ENCODE measurements at places on chromosomes 4 and X. TPM values are rescaled to one million over a fixed set of nuclear protein-coding genes. Genes with fewer than 3 reads are reported as not detected.

DNA sequence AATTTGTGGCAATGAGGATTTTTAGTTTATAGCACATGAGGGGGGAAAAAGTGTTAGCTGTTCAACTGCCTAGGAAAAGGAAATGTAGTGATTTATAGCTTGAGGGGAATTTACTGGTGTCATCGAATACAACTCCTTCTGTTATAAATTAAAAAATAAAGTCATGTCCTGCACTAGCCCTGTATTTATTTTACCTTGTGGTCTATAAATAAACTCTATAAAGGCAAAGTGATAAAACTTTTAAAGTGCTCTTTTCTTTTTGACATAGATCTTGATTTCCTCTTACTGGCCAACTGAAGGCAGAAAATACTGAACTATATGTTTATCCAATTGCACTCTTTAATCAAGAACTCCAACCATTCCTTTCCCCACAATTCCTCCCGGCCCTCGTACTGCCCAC is 672.1 kb upstream of the SLIT2 start:
- H3K27me3 ChIP-seq, result no peaks in the 10 kb centered on the region
- peaks cover 9% of the 10 kb centered on the region for H3K4me1 ChIP-seq
- no peak for DNase-seq
- H3K36me3 ChIP-seq, result no peaks in the 10 kb centered on the region
- no peak overlapping the region for H3K4me3 ChIP-seq

- H3K4me3 ChIP-seq, result no peak overlapping the region
- H3K27me3 ChIP-seq, result no peaks in the 10 kb centered on the region
- no peak overlapping the region for H3K27ac ChIP-seq
- no peak for DNase-seq
- H3K4me1 ChIP-seq, result no peaks in the 10 kb centered on the region
- H3K36me3 ChIP-seq, result no peaks in the 10 kb centered on the region
These were observed 291.2 kb downstream of the TEX13A start for GRCh38 chrX:104929324-104929723.

GRCh38 chr4:3830774-3831528 is 64.8 kb downstream of the ADRA2C start:
- H3K36me3 ChIP-seq, result no peaks in the 10 kb centered on the region
- H3K27ac ChIP-seq, result no peak overlapping the region
- no peak overlapping the region for H3K4me3 ChIP-seq
- H3K4me1 ChIP-seq, result peaks cover 14% of the 10 kb centered on the region
- no peak for DNase-seq

GRCh38 chrX:56026815-56027214 is 205.3 kb upstream of the KLF8 start:
- no peak overlapping the region for H3K27ac ChIP-seq
- H3K27me3 ChIP-seq, result no peaks in the 10 kb centered on the region
- no peak for DNase-seq
- no peaks in the 10 kb centered on the region for H3K36me3 ChIP-seq

DOK7 gene
- 4.7 TPM for total RNA-seq

EPHA5 gene
- 1.2 TPM for total RNA-seq

DNA sequence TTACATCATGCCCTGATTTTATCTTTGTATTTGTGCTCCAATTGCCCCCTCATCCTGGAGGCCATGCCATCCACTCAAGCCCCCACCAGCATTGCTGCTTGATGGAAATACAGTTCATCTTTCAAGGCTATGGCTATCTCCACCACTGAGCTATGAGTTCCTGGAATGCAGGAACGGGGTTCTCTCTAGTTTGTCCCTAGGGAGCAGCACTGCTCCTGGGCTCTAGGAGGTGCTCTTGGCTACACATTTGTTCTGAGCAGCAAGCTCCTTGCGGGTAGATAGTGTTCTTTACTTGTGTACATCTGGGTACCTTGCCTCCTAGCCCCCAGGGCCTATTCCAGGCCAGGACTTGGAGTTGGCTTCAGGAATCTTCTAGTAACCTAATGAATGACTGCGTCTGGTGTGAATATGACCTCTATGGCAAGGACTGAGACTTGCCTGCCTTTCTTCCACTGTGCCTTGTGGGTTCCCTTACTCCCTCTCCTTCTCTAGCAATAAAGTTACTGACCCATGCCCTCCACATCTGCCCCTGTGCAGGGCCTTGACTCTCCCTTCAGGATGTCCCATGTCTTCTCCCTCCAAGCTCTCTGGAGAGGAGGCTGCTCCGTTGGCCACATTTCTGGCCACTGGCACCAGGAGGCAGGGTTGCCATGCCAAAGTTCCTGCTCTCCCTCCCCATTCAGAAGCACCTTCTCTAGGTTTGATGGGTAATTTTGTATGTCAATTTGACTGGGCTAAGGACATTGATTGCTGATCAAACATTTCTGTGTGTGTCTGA is 7.6 kb downstream of the CITED1 start:
- H3K4me3 ChIP-seq, result no peak overlapping the region
- peak; percentile 72 for DNase-seq
- H3K36me3 ChIP-seq, result no peaks in the 10 kb centered on the region
- H3K4me1 ChIP-seq, result no peaks in the 10 kb centered on the region

GRCh38 chrX:53421772-53422085 is 725 bp downstream of the SMC1A start:
- no peaks in the 10 kb centered on the region for H3K27me3 ChIP-seq
- H3K36me3 ChIP-seq, result no peaks in the 10 kb centered on the region
- H3K4me1 ChIP-seq, result peaks cover 22% of the 10 kb centered on the region
- H3K27ac ChIP-seq, result peak overlapping the region; percentile 93
- H3K4me3 ChIP-seq, result peak overlapping the region; percentile 76

- no peak for DNase-seq
- H3K4me1 ChIP-seq, result no peaks in the 10 kb centered on the region
- no peaks in the 10 kb centered on the region for H3K27me3 ChIP-seq
- no peak overlapping the region for H3K27ac ChIP-seq
- no peak overlapping the region for H3K4me3 ChIP-seq
- H3K36me3 ChIP-seq, result no peaks in the 10 kb centered on the region
These were observed 94.9 kb downstream of the BMPR1B start for GRCh38 chr4:94852616-94853015.

HSD17B10 gene
- total RNA-seq, result 42.0 TPM

GRCh38 chr4:8401665-8402064 is 38.9 kb downstream of the ACOX3 start:
- H3K4me3 ChIP-seq, result no peak overlapping the region
- no peak for DNase-seq
- H3K4me1 ChIP-seq, result peaks cover 23% of the 10 kb centered on the region
- peaks cover 36% of the 10 kb centered on the region for H3K36me3 ChIP-seq
- H3K27me3 ChIP-seq, result no peaks in the 10 kb centered on the region

SMIM10L2A gene
- 1.5 TPM for total RNA-seq

- peaks cover under 1% of the 10 kb centered on the region for H3K4me1 ChIP-seq
- no peaks in the 10 kb centered on the region for H3K36me3 ChIP-seq
- H3K27me3 ChIP-seq, result no peaks in the 10 kb centered on the region
- no peak overlapping the region for H3K27ac ChIP-seq
- no peak for DNase-seq
These were observed 9.9 kb downstream of the FHL1 start for GRCh38 chrX:136157187-136157586.

DNA sequence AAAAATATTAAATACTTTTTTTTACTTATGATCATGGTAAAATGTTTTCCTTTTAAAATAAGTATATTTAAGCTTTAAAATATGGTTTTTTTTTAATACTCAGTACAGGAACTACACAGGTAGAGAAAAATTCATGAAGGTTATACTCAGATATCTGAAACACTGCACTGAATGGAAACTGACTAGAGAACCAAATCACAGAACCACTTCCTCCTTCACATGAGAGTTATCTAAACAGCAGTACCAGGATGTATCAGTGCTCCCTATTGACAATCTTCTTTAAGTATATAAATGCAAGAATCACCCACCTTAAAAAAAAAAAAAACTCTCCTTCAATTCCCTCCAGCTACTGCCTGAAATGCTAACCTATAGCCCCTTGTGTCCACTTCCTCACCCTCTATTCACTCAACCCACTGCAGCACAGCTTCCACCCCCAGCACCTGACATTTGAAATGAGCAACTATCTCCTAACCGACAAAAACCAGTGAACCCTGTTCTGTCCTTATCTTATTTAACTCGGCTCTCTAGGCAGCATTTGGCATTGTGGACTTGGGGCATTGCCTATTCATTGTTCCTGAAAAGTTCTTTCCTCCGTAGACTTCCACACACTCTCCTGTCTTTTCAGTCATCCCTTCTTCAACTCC is 9.1 kb downstream of the SLC7A3 start:
- no peaks in the 10 kb centered on the region for H3K36me3 ChIP-seq
- no peaks in the 10 kb centered on the region for H3K27me3 ChIP-seq
- no peak overlapping the region for H3K27ac ChIP-seq
- no peaks in the 10 kb centered on the region for H3K4me1 ChIP-seq
- no peak overlapping the region for H3K4me3 ChIP-seq
